Skin of body (tissue), 3 donors: ENCODE measurements at places on chromosomes 16 and 17. TPM values are rescaled to one million over a fixed set of nuclear protein-coding genes. Genes with fewer than 3 reads are reported as not detected.

Gene GAST
- total RNA-seq: not detected

DNA sequence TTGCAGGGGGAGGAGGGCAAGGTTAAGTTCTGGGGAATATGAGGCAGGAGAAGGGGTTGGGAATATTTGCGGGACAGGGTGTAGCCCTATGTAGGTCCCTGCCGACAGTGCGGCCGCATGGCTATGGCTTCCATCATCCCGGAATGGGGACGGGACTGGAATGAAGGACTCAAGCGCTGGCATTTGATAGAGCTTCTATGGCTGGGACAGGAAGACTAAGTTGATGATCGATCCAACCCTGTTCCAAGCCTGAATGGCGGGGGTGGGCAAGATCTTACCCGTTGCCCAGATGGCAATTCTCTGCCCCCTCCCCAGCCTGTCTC is 47.1 kb downstream of the SRCIN1 start:
- DNase-seq: no peak

- no peak for DNase-seq
Measured at GRCh38 chr17:30326809-30327208, 7.0 kb downstream of the TMIGD1 start.

DNA sequence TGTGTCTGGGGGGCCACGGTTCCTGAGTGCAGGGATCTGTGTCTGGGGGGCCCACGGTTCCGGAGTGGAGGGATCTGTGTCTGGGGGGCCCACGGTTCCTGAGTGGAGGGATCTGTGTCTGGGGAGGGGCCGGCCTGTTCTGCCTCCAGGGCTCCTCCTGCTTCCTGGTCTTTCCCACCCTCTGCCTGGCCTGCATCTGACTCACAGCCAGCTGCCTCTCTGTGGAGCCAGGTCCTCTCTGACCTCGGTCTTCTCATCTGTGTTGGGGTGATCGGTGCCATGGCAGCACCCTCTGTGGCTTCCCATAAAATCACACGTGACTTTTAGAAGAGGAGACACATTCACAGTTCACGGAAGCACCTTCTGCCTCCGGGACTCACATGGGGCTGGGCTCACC is 50.3 kb downstream of the ZFPM1 start:
- no peak for DNase-seq

DNA sequence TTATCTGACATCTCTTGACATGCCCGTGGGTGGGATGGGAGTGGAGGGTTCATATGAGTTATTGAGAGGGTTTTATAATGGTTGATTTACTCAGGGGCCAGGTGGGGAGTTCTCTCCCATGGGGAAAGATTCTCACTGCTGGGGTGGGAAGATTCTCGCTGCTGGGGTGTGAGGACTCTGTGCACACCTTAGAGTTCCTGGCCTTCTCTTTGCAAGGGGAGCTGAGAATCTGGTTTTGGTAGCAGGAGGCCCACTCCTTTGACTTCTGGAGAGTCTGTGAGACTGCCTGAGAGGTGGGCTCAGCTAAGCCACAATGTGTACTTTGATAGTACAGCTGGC is 31.5 kb downstream of the TBX4 start:
- no peak for DNase-seq

- DNase-seq: peak; percentile 94
Measured at GRCh38 chr17:68794636-68795434, 160.4 kb downstream of the ABCA8 start.

Gene TPSG1
- not detected for total RNA-seq

GRCh38 chr16:31484491-31485171 is 1.7 kb downstream of the SLC5A2 start:
- no peak for DNase-seq

- DNase-seq: no peak
Measured at GRCh38 chr17:6556121-6557039, at the start of gene PITPNM3. Gene PITPNM3 (minus strand): TSS chr17:6556555. CDS start chr17:6556406, 149 bp downstream.

DNA sequence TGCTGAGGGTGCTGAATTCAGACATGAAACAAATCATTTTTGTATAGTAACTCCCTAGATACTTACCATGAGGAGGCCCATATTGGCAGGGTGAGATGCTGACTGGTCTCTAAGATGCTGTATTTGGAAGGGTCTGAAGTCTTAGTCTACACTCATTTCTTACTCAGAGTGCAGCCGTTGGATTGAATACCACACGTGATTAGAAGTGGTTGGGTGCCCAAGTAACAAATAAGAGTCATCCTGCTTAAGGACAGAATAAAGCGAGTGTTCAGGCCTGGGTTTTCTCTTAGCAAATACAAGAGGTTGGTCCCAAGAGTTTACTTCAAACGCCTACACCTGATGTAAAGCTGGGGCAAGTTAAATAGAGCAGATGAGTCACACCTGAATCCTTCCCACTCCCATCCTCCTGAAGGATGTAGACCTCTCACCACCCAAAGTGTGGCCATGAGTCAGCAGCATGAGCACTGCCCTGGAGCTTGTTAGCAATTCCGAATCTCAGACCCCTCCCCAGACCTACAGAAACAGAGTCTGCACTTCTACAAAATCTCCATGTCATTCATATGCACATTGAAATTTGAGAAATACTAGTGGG is 284.6 kb upstream of the CDH5 start:
- no peak for DNase-seq

- no peak for DNase-seq
Measured at GRCh38 chr17:63270610-63271009, 175.5 kb downstream of the CYB561 start.

DNA sequence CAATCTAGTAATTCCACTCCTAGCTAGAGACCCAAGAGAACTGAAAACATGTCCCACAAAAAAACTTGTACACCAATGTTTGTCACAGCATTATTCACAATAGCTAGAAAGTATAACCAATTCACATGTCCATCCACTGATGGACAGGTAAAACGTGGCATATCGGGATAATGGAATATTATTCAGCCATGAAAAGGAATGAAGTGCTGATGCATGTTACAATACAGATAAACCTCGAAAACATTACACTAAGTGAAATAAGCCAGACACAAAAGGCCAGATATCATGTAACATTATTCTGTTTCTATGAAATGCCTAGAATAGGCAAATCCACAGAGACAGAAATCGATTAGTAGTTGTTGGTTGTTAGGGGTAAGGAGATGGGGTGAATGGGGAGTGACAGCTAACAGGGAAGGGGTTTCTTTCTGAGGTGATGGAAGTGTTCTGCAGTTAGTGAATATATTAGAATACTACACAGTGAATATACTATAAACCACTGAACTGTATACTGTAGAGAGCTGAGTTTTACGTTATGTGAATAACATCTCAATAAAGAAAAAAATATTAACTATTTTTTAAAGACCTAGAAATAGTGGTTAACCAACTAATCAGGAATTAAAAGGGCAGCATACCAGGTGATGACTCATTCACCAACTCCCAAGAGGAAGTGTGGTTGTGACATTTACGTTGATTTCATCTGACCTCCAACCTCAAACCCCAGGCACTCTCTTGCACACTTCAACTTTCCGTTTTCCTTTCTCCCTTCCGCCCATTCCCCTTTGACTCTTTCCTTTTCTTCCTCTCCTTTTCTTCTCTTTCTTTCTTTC is 48.6 kb downstream of the GAS7 start:
- DNase-seq: no peak

Gene NUP85
- 38.7 TPM for total RNA-seq

Gene ALOX15B
- 0.89 TPM for total RNA-seq

DNA sequence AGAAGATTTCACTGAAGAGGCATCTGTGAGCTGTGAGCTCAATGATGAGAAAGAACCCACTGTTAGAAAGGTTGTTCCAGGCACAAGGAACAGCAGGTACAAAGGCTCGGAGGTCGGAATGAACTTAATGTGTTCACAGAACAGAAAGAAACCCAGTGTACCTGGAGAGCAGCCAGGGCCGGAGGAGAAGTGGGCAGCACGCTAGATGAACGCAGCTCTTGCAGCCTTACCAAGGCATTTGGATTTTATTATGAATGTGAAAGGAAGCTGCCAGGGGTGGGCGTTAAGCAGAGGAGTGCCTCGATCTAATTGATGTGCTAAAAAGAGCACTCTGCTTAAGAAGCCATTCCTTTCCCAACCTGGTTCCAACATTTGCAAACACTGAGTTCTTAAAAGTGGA is 19.0 kb downstream of the EEF2K start:
- no peak for DNase-seq
